A549 treated with AZD2906 at 1 μM for 4 hours (cell line): ENCODE measurements at places on chromosomes 16 and 17. TPM values are rescaled to one million over a fixed set of nuclear protein-coding genes. Genes with fewer than 3 reads are reported as not detected.

CCL8 gene
- total RNA-seq: not detected in 5 replicates

PRSS22 gene
- total RNA-seq: 0.50 to 0.98 TPM (median 0.78 TPM) in 5 replicates

MMP15 gene
- total RNA-seq: 45.8 to 63.1 TPM (median 61.8 TPM) in 5 replicates

NOXO1 gene
- 0.08 to 0.31 TPM (median 0.28 TPM) in 5 replicates for total RNA-seq

SEZ6L2 gene
- total RNA-seq: 16.9 to 23.4 TPM (median 21.0 TPM) in 5 replicates

DPEP2 gene
- total RNA-seq: 0.05 TPM in 1 of 5 replicates, not detected in the others

CDH13 gene
- 0.01 TPM in 1 of 5 replicates, not detected in the others for total RNA-seq

GNGT2 gene
- total RNA-seq: 0.42 to 1.00 TPM (median 0.94 TPM) in 5 replicates

GRAP gene
- total RNA-seq: 0.24 to 0.53 TPM (median 0.38 TPM) in 5 replicates

FSCN2 gene
- 0.86 to 1.6 TPM (median 1.3 TPM) in 5 replicates for total RNA-seq

ACSM3 gene
- total RNA-seq: 2.9 to 3.6 TPM (median 3.0 TPM) in 5 replicates
